Choroid plexus epithelial cell (primary cell): ENCODE measurements at places on chromosomes 4 and X.

DNA sequence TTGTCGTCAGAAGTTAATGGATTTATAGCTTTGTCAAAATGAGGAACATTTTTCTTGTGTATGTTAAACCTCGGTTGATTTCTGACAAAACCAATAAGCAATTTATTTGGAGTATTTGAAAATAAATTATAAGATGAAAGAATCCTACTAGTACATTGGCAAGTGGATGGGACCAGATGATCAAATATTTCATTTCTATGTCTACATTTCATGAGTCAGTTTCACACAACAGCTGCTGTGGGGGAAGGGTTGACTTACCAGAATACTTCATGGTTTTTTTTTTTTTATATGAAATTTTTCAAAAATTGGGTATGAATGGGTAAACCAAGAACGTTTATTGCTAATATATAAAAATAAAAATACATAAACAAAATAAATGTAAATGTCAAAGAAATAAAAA lies 39.4 kb downstream of the RAPGEF2 start:
- DNase-seq = peak; percentile 67

GRCh38 chrX:124215786-124216185 lies 116.7 kb upstream of the TEX13D start:
- DNase-seq = no peak

GRCh38 chrX:68288127-68288526 lies 145.2 kb downstream of the OPHN1 start:
- DNase-seq = no peak

DNA sequence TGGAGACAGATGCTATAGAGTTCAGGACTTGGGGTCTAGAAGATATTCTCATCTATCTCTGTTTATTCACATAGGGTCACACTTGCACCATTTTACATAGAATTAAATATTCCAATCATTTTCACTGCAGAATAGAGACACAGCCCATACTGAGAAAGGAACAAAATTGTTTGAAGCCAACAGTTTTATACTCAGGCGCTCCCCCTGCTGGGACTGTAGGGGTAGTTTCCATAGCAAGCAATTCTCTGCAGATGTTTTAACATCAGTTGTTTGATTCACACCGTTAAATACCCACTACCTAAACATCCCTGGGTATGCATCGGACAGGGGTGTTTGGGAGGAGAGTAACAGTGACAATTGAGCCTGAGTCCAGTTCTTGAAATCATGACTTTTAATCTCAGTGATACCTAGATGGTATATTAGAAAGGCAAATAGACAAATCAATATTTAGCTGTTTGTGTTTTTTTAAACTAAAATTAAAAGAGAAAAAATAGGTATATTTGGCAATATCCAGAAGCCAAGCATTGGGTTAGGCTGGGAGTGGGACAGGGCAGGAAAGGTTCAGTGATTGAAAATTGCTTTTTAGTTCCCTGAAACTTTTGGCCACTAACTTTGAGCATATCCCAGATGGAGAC lies 33.8 kb downstream of the LONRF3 start:
- DNase-seq = peak; percentile 55

- DNase-seq = no peak
These were observed 59.4 kb upstream of the GK2 start for GRCh38 chr4:79467246-79467932.

- no peak for DNase-seq
These were observed 137.5 kb downstream of the RASL11B start for GRCh38 chr4:52999626-53000025.
